ENCODE measurements at places on chromosomes 2 and 18. TPM values are rescaled to one million over a fixed set of nuclear protein-coding genes. Genes with fewer than 3 reads are reported as not detected.

DNA sequence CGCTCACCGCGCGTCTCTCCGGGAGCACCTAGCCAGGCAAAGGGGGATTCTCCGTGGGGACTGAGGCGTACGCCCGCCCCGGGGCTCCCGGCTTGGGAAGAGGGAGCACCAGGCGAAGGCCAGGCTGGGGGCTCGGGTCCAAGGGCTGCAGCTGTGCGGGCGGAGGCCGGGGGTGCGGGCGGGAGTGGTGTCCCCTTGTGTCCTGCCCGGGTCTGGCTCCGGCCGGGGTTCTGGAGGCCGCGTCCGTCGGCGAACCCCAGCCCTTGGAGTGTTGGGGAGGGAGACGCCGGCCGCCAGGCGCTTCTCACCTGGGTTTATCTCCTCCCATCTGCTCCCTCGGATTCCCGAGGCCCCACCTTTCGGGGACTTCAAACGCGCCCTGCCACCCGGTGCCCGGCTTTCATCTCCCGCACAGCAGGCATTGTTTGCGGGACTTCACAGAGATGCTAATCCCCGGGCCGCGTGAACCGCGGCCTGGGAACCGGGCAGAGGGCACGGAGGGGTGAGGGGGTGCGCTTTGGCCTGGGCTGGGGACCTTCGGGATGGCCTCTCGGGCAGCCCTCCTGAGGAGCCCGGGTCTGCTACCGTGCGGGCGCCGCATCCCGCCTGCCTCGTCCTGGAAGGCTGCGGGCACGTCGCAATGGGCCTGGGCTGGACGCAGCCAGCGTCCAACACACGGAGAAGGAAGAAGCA lies 5.0 kb upstream of the GBX2 start:
- DNase-seq = no peak

DNA sequence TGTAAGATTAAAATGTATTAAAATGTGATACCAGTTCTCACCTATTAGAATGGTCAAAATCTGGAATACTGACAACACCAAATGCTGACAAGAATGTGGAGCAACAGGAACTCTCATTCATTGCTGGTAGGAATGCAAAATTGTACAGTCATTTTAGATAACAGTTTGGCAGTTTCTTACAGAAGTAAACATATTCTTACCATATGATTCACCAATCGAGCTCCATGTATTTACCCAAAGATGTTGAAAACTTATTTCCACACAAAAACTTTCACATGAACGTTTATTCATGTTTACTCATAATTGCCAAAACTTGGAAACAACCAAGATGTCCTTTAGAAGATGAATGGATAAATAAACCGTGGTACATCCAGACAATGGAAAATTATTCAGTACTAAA lies 1193.5 kb upstream of the ACVR2A start:
- DNase-seq = no peak

- DNase-seq = no peak
These were observed 41.9 kb downstream of the TNFRSF11A start for GRCh38 chr18:62366992-62367391.

GRCh38 chr2:173434762-173435569 lies 80.3 kb downstream of the CDCA7 start:
- no peak for DNase-seq

GRCh38 chr2:106044021-106044420 lies 150.1 kb downstream of the UXS1 start:
- DNase-seq = no peak

DNA sequence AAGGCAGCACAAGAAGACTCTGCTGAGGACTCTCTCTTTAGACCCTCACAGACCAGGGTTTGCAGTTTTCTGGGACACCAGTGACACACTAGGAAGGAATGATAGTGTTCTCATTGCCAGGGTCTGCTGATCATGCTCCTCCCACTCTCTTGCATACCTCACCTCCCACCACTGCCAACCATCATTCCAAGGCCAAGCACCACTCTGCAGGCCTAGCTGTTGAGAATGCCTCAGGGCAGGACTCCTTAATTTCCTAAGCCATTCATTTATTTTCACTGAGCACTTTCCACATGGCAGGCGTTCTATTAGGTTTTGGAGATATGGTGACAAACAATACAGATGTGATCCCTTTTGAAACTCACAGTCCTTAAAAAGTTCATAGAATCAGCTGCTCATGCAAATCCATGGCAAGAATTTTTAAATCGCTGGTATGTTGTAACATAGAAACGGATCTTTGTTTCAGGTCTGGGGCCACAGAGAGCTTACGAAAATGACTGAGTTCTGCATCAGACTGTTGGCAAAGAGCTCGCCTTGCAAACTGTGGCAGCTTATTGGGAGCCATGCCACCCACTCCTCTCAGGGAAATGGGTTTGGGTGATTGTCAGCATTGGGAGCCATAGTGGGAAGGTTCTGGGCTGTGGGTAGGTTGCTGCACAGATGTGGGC lies 78.5 kb downstream of the XDH start:
- DNase-seq = no peak

GRCh38 chr2:221816566-221816965 lies 244.5 kb upstream of the EPHA4 start:
- DNase-seq = no peak

GRCh38 chr2:30115141-30115980 lies 31.4 kb upstream of the YPEL5 start:
- peak; percentile 67 for DNase-seq

- DNase-seq = no peak
These were observed 291.8 kb downstream of the ICOS start for GRCh38 chr2:204228169-204228886.

DNA sequence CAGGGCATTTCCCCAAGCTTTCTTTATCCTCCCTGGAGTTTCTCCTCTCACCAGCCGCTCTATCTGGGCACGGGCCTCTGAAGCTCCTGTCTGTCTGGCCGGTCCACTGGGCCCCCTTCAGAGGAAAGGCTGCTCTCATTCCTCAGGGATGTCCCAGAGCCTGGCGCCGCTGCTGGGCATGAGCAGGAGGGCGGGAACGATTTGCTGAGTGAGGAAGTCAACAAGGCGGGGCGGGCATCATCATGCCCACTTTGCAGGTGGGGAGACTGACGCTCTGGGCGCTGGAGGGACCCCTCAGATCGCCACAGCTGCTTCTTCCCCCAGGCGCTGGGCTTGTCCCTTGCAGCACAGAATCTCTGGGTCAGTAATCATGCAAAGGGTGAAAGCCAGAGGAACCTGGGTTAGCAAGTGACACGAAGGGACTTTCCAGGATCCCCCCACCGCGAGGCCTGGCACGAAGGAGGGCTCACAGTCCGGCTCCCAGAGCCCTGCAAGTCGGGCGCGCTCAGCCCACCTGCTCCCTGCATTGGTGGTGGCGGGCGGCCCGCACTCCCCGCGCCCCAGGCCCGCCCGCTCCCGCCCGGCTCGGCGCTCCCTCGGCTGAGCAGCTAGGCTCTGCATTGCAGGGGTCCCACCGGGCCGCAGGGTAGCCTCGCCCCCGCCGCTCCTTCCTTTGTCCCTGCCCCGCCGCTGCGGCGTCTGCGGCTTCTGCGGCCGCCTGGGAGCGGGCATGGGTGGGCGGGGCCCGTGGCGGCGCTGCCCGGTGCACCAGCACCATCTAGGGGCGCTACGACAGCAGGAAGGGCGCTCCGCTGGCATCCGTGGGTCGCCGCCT lies 157.8 kb downstream of the CYRIA start:
- no peak for DNase-seq

GRCh38 chr2:137229834-137230233 lies 464.5 kb downstream of the THSD7B start:
- no peak for DNase-seq

GRCh38 chr2:118012778-118013177 lies 1.1 kb downstream of the CCDC93 start:
- DNase-seq = no peak

GRCh38 chr2:236171181-236171679 lies 3.0 kb upstream of the GBX2 start:
- DNase-seq = no peak

DNA sequence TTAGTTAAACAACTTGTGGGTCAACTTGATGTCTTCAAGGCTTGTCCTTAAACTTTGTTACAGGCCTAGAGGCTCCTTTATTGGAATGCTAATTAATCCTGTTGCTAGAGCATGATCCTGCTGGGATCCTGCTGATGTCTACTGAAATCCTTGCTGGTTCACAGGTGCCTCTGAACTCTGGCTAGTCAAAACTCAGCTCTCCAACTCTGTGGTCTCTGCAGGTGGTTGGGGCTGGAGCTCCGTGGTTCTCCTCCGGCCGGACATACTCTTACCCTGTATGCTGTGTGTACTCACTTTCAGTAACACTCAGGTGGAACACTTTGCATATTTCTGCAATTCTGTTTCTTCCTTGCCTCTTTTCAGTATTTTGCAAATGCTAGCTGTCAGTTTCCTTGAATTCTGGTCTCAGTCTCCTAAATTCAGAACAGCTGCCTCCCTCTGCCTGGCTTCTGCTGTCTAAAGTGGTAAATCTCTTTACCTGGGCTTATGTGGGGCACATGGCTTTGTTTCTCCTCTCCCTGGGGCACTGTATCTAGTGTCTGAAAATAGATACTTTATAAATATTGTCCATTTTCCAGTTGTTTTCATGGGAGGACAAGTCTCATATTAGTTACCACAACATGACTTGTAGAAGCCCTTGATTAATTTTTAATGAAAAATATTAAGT lies 113.0 kb downstream of the ATP9B start:
- no peak for DNase-seq

DNA sequence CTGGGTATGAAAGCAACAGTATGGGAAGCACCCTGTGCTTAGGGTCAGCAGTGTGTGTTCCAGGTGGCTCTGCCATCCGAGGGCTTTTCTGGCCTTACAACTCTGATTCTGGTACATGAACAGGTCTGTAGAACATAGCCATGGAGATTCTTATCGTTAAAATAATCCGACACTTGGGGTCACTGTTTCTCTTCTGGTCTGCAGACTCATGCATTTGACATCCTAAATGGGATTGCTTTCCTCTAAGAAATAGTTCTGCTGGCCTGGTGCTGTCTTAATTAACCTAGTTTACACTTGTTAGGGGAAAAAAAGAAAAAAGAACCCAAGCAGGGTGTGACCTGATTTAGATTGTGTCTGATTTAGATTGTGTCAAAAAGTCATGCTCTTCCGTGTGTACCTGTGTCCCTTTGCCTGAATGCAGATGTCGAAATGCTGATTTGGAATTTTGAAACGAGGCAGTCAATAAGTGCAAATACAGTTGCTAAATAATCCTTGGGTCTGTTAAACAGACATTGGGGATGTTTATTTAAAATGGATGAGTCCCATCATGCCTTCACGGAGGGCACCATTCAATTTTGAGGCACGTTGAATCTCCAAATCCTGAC lies 59.6 kb downstream of the TRPM8 start:
- no peak for DNase-seq

- DNase-seq = no peak
These were observed 33.3 kb downstream of the CNGA3 start for GRCh38 chr2:98379311-98380202.

- no peak for DNase-seq
These were observed 58.5 kb downstream of the ADD2 start for GRCh38 chr2:70709275-70710037.

DNA sequence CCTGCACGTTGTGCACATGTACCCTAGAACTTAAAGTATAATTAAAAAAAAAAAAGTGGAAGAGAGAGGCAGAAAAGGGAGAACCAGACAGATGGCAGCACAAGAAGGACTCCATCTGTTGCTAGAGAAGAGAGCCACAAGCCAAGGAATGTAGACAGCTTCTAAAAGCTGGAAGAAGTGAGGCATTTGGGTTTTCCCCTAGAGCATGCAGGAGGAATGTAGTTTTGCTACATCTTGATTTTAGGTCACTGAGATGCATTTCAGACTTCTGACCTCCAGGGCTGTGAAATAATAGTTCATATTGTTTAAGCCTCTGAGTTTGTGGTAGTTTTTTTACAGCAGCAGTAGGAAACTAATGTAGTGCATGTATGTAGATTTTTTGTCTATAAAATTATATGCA lies 46.0 kb downstream of the CAVIN2 start:
- DNase-seq = no peak

DNA sequence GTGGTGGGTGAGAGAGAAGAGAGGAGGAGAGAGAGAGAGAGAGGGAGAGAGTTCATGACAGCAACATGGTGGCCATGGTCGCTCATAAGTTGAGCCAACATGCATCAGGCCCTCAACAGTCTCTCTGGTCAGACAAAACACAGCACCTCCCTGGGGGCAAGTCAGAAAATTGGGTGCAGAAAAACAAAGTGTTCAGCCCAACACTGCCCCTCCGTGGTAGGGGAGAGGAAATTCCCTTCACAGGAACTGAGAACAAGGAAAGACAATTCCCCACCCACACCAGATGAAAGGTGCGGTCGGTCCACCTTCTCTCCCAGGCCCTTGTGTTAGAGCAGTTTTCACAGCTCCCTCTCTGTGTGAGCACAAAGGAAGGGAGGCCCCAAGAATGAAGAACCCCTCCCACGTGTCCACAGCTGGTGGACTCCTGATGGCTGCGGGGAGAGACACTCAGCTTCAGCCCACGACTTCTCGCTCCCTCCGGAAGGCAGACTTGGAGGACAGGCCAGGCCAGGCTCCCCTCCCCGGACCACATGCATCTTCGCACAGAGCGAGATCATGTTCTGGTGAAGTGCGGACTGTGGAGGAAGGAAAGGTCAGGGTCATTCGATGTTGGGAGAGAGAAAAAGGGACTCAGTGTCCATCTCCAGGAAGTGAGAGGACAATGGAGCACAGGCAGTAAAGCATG lies 181.7 kb downstream of the ANAPC1 start:
- peak; percentile 42 for DNase-seq

GRCh38 chr2:120744817-120745216 lies 9.1 kb downstream of the GLI2 start:
- DNase-seq = no peak

The LOXL3 gene
- 1.2 TPM for total RNA-seq

The LYPD6B gene
- total RNA-seq = not detected

The GPR17 gene
- total RNA-seq = not detected

The ELOA2 gene
- not detected for total RNA-seq

The IL1A gene
- total RNA-seq = 3.1 TPM

The KCNK3 gene
- total RNA-seq = not detected

The B3GNT7 gene
- 0.16 TPM for total RNA-seq

The TUBA3E gene
- not detected for total RNA-seq

The QPCT gene
- 4.2 TPM for total RNA-seq

The GAREM1 gene
- total RNA-seq = not detected

Data from CD8-positive, alpha-beta memory T cell (primary cell).